ENCODE measurements at places on chromosomes 2 and 18.

DNA sequence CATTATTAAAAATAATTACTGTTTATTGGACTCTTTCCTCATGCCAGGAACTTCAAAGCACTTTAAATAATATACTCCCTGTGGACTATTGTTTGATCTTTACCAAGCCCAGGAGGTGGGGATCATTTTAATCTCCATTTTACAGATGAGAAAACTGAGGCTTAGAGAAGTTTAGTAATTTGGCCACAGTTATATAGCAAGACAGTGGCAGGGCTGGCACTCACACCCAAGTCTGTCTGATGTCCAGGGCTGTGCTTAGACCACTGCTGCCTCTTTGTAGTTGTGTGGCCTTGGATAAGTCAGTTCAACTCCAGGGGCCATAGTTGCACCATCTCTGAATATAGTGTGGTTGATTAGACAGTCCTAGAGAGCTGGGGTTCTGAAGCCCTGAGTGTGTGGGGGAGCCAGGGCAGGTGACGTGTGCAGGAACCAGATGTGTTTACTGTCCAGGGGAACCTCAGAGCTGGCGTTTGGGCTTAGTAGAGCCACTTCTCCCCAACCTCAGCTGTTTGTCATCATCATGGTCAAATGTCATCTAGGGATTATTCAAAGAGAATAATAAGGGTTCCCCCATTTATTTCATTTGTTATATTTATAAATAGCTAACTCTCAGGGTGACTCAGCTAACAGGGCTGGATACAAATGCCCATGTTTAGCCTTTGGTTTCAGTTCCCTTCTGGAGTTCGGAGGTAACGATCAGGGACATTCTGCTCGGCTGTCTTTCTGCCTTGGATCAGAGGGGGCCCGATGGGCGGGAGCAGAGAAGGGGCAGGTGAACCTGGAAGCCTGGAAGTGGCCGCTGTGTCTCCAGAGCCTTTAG is 68.0 kb downstream of the BOLA3 start:
- no peak for DNase-seq

GRCh38 chr2:38074764-38075506 is 1.0 kb downstream of the CYP1B1 start:
- DNase-seq = no peak

GRCh38 chr2:186962085-186962747 is 113.2 kb upstream of the ZSWIM2 start:
- DNase-seq = no peak

DNA sequence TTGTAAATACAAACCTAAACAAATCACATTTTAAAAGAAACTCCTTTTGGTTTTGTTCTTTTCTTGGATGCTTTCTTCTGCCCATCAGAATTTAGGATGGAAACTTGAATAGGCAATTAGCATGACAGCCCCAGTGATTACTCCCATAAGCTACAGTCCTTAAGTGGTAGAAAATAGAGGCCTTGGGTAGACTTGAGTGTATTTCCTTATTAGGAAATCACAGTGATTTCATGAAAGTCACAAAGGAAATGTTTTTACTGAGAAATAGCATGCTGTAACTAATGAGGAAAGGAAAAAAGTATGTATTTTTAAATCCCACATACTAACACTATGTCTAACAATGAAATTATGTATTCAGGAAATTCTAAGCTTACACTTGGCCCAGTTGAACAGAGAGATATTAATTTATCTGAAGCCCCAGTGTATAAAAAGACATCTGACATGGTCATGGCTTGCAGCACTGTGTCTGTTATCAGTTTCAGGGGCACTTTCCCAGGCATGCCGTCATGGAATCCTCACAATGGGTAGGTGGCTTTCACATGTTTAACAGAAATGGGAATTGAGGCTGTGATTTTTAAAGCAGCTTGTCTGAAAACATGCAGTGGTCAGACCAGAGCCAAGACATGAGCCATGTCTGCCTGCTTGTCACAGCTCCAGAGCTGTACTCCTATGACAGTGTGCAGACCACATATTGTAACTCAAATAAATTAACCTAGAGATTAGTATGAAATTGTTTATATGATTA is 79.7 kb upstream of the TRIB2 start:
- DNase-seq = no peak

- no peak for DNase-seq
Observed at GRCh38 chr2:147482111-147482895, 362.5 kb upstream of the ACVR2A start.

DNA sequence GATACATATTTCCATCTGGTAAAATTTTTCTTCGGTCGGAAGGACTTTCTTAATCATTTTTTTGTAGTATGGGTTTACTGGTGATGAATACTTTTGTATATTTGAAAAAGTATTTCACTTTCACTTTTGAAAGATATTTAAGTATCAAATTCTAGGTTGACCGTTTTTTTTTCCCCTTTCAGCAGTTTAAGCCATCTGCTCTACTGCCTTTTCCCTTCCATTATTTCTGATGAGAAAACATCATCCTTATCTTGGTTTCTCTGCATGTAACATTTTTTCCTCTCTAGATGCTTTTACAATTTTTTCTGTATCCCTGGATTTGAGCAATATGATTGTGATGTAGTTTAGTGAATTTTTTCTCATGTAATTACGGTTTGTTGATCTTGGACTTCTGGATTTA is 87.0 kb downstream of the MTX2 start:
- DNase-seq = no peak

- DNase-seq = no peak
Observed at GRCh38 chr2:226583715-226584114, 215.9 kb downstream of the IRS1 start.

DNA sequence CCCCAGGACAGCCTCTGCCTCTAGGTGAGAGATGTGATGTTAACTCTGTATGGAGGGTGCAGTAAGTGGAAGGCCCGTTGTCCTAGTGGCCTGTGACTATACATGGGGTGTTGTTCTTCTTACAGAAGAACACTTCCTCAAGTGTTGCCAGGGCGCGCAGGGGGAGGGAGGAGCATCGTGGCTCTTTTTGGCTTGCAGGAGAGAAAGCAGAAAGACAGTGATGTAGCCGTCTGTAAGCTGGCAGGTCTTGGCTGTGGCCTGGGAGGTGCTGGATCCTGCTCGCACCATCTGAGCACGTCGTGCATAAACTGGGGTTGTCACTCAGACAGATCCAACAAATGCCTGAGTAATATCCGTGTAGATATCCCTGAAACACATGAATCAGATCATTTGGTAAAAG is 44.3 kb downstream of the ZNF236 start:
- DNase-seq = no peak

DNA sequence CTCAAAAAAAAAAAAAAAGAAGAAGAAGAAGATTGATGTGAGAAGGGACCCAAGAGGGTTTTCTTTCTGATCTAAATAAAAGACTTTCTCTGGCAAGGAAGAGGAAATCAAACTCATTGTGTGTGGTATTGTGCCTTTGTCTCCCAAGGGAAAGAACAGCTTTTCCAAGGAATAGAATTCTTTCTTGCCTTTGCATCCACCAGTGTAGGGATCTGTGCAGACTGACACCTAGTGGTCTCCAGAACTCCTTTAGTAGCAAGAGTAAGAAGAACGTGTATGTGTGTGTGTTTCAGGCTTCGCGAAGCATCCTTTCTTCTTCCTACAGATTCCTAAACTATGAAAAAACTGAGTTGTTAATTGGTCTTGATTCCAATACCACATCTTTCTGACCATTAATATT is 33.5 kb upstream of the CRIM1 start:
- DNase-seq = no peak

DNA sequence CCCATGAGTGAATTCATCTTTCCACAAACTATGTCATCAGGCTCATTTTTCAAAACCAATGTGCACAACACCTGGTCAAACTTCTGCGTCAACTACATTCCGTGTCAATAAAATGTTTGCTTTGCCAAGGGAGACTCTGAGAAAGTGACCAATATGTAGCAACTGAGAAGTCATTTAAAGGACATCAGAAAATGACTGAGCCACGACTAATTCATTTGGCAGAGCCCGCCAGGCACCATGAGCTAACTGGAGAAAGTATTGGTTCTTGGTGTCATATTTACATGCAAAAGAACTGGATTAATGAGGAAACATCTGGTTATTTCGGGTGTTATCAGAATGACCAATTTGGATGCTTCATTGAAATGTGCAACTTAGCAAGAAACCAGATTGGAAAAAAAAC is 7.2 kb downstream of the RND3 start:
- DNase-seq = no peak

DNA sequence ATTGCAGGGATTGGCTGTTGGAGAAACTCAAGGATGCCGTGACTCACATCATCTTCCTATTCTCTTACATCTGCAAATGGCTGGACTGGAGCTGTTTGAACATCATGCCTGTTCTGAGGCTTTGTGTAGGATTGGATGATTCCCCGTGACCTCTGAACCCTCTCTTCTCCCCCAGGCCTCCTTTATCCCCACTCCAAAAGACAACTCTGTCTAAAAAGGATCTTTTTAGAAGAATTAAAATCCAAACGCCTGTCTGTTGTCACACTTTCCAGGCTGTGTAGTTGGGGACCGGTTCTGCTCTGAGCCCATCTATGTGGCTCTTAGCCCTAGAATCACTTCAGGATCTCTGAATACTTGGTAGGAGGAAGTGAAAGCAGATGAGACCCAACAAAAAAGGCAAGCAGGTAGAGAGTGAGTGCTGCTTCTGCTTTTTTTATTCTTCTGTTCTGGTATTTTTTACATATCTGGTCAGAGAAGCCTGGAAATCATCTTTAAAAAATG is 565 bp downstream of the SP140 start:
- DNase-seq = no peak

- DNase-seq = no peak
Observed at GRCh38 chr18:48669180-48669675, 130.4 kb downstream of the CTIF start.

- no peak for DNase-seq
Observed at GRCh38 chr2:147649286-147649685, 195.5 kb upstream of the ACVR2A start.

DNA sequence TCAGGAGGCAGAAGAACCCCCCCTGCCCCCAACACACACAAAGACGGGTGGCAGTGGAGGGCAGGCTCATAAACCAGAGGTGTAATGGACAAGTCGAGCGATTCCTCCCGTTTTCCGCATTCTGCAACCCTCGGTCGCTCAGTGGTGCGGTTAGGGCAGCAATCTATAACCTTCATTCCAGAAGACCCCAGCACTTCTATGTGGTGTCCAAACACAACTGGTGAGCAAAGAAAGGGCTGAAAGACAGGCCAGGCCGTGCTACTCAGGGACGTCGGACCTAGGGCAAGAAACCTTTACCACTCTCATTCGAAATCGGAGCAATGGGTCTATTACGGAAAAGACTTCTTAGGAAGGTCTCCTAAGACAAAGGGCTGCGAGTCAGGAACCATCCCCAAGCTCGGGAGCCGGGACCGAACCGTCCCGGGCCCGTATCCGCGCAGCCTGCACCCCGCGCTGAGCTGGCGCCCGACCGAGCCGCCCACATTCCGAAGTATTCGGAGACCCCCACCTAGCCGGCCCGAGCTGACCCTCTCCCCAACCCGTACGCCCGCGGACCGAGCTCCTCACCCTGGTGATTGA is 568 bp downstream of the ARL5A start:
- no peak for DNase-seq

- no peak for DNase-seq
Observed at GRCh38 chr18:43279015-43279744, 1.9 kb upstream of the SYT4 start.

- DNase-seq = no peak
Observed at GRCh38 chr2:32988525-32988924, 41.8 kb downstream of the LTBP1 start.

GRCh38 chr2:68362069-68362468 is 3.0 kb upstream of the PLEK start:
- DNase-seq = peak; percentile 78

DNA sequence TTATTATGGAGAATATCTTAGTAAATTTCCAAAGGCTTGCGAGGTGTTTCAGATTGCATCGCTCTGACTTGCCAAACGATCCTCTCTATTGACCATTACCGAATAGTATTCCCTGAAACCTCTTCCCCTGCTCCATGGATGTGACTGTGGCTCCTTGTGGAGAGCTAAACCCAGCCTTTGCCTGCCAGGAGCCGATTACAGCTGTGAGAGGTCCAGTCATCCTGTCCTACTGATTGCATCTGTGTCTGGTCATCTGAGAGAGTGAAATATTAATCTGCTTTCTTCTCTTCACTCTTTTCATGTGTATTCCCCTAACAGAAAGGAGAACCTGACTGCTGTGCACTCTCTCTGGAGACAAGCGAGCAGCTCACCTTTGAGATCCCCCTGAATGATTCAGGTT is 523.9 kb upstream of the NRP2 start:
- DNase-seq = no peak

- DNase-seq = no peak
Observed at GRCh38 chr2:67726416-67726815, 329.3 kb downstream of the ETAA1 start.

Data from stimulated activated CD4-positive, alpha-beta T cell treated with anti-CD3 and anti-CD28 coated beads, Interleukin-1b, Interleukin-23, amount 100 ng/mL, for 4 hours (primary cell).